Tibial nerve (tissue), 4 donors: ENCODE measurements at places on chromosomes 2 and 18. TPM values are rescaled to one million over a fixed set of nuclear protein-coding genes. Genes with fewer than 3 reads are reported as not detected.

GRCh38 chr18:36307513-36307912, 10.0 kb downstream of the FHOD3 start:
- no peak for DNase-seq
- no peak overlapping the region for H3K4me3 ChIP-seq
- no peaks in the 10 kb centered on the region for H3K36me3 ChIP-seq
- no peak overlapping the region for H3K27ac ChIP-seq
- H3K27me3 ChIP-seq = no peaks in the 10 kb centered on the region
- no peaks in the 10 kb centered on the region for H3K4me1 ChIP-seq

DNA sequence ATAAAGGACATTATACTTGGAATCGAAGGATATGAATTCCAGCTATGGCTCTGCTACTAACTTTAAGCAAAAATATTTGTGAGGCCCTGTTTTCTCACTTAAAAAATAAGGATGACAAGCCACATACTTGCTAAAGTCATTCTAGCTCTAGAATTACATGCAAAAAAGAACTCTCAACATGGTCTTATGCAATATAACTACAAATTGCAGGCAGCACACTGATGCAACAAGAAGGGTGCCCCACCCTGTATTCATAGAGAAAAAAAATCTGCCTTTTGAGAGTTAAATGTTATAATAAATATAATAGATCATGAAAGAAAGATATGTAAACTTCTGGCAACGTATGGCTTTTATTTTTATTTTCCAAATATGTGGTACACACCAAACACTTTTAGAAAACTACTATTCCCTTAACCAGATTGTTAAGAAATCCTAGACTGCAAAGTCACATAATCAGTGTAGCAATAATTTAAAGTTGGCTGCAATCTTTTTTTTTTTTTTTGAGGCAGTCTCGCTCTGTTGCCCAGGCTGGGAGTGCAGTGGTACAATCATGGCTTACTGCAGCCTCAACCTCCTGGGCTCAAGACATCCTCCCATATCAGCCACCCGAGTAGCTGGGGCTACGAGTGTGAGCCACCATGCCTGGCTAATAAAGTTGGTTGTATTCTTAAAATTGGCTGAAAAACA, 40.2 kb upstream of the WDSUB1 start:
- H3K36me3 ChIP-seq = peaks cover 5% of the 10 kb centered on the region
- H3K4me3 ChIP-seq = no peak overlapping the region
- no peak for DNase-seq
- no peak overlapping the region for H3K27ac ChIP-seq
- no peaks in the 10 kb centered on the region for H3K27me3 ChIP-seq

- H3K4me1 ChIP-seq = no peaks in the 10 kb centered on the region
- no peak overlapping the region for H3K27ac ChIP-seq
- H3K36me3 ChIP-seq = no peaks in the 10 kb centered on the region
- no peak for DNase-seq
- H3K4me3 ChIP-seq = no peak overlapping the region
Measured at GRCh38 chr2:43019536-43020183, 206.7 kb downstream of the ZFP36L2 start.

DNA sequence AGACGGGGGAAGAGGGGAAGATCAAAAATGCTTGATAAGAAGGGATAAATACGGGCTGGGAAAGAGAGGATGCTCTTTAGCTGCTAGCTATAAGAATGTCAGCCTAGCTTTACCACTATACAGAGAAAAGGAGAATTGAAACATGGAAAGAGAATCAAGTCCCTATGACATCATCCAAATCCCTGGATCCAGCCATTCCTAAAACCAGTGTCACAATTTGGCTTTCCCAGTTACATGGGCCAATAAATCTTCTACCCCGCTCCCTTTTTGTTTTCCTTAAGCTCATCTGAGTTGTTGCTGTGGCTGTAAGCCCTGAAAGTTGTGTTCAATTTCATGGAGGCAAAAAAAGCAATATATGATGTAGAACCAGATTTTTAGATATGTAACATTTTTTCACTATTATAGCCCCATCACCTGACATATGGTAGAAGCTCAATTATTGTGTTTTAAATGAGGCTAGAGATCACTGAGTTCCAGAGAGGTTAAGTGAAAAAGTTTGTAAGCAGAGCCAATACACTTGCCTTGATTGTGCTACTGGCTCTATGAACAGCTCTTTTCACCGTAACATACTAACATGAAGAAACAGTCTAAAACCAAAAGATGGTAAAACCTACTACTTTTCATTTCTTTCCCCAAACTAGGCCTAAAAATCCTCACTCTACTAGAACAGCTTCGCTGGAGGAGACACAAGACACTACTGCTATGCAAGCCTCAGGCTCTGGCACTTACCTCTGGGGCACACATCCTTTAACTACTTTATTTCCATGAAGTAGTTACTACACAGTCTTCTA, 4.3 kb downstream of the HNRNPLL start:
- no peak overlapping the region for H3K4me3 ChIP-seq
- no peaks in the 10 kb centered on the region for H3K27me3 ChIP-seq
- no peak for DNase-seq
- peak overlapping the region; percentile 10 for H3K27ac ChIP-seq
- H3K4me1 ChIP-seq = peaks cover 33% of the 10 kb centered on the region
- H3K36me3 ChIP-seq = no peaks in the 10 kb centered on the region

VAMP8 gene
- total RNA-seq = 24.0 TPM
